ENCODE measurements at places on chromosomes 12 and 14.

DNA sequence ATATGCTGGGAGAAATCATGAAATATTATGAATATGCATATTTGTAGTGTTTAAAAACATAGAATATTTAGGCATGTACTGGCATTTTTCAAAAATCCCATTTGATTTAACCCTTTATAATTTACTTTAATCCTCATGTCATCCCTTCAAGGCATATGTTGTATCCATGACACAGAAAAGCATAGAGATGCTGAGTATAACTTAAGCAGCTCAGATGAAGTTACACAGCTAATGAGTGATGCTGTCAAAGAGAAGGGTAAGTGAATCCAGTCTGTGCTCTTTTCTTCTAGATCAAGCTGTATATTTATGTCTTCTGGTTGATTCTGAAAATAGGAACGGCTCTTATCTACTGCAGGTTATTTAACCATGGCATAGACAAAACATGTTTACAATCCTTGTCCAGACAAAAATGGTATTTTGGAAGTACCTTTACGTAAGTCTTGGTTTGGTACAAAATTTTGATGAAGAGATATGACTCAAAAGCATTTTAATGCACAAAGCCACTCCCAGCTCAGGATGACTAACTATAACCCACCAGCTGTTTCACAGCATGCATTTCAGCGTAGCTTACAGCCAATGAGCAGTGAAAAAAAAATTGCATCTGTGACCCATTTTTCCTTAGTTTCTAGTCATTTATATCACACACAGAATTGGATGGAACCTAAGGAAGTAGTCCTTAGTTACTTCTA is 201.7 kb downstream of the STXBP6 start:
- DNase-seq: no peak

DNA sequence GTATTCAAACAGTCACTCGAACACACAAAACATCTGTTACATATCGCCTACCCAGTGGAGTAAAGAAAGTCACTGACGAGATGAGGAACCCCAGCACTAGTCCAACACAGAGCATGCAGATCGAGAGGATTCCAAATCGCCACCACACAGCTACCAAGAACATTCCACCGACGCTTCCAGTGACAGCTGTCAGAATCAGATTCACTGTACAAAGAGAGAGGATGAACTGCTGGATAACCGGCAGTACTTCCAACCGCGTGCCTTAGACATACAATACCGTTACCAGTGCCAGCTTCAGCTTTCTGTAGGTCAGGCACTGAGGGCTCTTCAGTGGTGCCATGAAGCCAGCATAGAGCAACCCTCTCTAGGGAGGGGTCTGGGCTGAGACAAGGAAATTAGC is 34.5 kb downstream of the TM7SF3 start:
- DNase-seq: no peak

DNA sequence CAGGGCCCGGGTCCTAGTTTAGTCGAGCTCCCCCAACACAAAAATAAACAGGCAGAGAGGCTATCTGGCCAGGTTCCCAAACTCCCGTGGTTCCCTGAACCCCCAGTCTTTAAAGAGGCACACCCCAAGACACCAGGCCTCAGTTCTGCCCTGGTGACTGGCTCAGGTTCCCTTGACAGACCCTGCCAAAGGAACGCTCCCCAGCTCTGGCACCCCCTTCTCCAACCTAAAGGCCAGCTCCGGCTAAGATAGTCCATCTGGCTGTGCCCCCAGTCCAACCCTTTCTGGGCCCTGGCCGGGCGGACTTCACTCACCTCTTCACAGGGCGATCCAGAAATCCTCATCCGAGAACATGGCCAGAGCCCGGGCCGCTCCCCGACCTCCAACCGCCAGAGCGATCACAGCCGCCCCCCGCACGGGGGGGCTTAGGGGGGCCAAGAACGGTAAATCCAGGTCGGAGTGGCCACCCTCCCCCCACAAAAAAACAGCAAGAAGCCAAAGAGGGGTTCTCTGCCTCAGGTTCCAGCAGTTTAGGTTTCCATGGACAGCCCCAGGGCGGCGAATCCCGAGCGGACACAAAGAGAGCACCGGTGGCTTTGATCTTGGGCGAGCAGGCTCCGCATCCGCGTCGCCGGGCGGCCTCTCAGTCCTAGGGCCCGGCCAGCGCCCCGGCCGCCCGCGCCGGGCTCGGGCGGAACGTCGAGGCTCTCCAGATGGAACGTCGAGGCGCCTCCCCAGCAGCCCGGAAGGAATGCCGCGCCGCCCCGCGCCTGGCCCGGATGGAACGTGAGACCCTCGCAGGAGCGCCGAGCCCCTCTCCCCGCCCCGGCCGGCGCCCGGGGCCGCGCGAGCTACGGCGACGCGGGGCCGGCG is 1.1 kb downstream of the KMT2D start:
- DNase-seq: no peak

DNA sequence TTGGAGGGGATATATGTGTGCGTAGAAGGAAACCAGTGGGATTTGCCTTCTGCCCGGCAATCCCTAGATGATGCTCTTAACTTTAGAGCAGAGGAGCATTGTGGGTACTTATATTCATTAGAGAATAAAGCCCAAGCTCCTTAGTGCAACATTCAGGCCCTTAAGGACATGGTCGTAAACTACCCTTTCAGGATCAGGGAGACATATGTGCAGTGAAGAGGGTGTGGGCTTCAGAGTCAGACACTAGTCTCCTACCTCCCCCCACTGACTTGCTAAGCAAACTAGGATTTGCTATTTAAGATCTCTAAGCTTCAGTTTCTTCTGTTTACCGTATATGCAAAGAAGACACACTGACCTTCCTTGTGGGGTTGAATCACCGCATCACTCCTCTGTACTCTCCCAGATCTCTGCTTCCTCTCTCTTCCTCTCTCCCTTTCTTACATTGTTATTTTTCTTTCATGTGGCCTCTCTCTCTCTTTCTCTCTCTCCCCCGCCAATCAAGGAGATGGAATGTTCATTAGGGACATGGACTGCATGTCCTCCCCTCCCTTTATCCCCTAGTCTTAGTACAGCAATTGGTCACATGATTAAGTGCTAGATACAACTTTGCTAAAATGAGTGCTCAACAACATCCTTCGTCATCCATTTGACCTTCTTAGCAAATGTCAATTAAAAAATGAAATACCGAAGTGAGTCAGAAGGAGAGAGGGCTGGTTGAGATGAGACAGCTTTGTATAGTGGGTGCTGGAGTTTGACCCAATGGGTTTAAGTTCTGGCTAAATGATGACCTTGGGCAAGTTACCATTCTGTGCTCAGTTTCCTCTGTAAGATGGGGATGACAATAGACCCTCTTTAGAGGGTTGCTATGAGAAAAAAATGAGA is 91.7 kb downstream of the TMX1 start:
- no peak for DNase-seq

- no peak for DNase-seq
Observed at GRCh38 chr12:51395283-51396230, 4.4 kb upstream of the GALNT6 start.

DNA sequence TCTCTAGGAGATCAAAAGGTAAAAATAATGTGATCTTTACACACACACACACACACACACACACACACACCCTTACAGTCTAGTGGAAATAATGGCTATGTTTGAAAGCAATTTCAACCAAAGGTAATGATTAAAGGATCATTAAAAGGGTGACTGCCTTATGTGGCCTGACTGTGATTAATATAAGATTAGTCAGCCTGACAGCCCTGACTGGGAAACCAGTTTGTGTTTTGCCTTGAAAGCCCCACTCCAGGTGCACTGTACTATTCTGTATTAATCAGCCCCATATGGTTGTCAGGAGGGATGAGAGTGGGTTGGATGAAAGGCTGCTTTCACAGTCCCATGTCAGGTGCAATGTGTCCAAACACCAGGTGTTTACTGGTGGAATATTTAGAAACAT is 10.5 kb downstream of the RASSF9 start:
- no peak for DNase-seq

- DNase-seq: no peak
Observed at GRCh38 chr12:17588968-17589367, 501.0 kb downstream of the RERGL start.

- DNase-seq: no peak
Observed at GRCh38 chr12:105888696-105889095, 250.1 kb downstream of the NUAK1 start.

GRCh38 chr12:130708648-130709047 is 7.5 kb downstream of the RIMBP2 start:
- DNase-seq: no peak

GRCh38 chr14:85501751-85502150 is 28.2 kb upstream of the FLRT2 start:
- DNase-seq: no peak

DNA sequence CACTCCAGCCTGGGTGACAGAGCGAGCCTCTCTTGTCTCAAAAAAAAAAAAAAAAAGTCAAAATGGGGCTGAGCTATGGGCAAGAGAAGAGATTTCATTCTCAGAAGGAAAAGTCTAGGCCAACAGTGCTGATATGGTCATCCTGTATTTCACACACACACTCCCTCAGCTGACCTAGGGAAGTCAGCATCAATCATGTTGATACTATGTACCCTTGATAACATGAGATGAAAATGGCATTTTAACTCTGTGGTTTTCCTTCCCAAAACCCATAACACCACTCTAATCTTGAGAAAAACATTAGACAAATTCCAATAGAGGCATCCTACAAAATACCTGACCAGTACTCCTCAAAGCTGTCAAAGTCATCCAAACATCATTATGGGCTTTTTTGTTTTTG is 2.3 kb upstream of the NEMP1 start:
- no peak for DNase-seq

GRCh38 chr12:27585739-27586265 is 61.8 kb downstream of the PPFIBP1 start:
- DNase-seq: no peak

- DNase-seq: no peak
Observed at GRCh38 chr12:108649669-108650068, 16.0 kb upstream of the SELPLG start.

DNA sequence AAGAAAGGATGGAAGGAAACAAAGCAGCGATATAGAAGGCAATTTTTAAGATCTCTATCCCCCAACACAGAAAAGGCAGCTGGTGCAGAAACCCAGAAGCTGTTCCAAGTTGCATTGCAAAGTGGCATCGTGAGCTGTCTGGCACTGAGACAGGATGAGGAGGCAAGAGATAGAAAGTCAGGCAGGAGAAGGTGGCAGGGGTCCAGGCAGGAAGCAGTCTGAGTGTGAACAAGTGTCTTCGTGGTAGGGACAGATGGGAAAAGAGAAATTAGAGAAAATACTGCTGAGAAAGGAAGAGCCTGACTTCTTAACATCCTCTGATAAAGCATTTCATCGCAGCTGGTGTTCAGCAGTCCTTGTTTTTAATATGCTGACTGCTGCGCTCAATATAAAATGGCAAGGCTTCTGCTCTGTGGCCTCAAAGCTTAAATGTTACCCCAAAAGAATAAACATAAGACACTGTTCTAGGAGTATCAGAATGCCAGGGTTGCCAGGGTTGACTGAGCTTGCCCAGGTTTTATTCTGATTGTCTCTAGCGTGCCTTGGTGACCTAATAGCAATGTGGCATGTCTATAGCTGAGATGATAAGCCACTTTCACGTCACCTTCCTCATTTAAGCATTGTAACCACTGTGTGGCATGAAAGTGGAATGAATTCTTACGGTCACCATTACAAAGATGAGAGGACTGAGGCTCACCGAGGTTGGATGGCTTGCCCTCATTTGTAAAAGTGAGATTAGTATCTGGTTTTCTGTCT is 397.6 kb downstream of the NUAK1 start:
- no peak for DNase-seq

GRCh38 chr12:130743606-130744005 is 27.5 kb upstream of the RIMBP2 start:
- no peak for DNase-seq

- DNase-seq: no peak
Observed at GRCh38 chr12:124264879-124265278, 30.0 kb upstream of the RFLNA start.

DNA sequence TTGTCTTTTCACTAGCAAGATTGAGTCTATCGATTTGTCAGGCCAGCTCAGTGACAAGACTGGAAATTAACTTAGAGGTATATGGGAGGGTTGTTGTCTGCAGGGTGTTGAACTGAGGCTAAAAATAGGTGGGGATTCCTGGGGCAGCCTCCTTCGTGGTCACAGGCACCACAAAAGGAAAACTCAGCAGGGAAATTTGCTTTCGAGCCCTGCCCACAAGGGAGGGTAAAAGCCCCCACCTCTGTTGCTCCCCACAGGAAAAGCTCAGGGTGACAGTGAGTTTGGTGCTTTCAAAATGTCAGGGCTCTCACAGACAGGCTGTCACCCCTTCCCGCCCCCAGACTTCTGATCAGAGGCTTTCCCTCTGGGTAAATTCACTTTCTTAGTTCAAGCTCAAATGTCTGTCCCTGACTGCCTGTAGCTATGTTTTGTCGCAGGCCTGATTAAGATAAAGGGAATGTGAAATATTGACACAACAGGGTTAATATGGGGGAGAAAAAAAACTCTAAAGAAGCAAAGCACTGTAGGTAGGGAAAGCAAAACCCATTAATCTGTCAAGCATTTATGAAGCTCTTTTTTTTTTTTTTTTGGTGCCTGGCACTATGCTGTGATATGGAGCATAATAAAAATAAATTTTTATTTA is 11.7 kb upstream of the NFKBIA start:
- DNase-seq: peak; percentile 32

- DNase-seq: no peak
Observed at GRCh38 chr12:13697973-13698372, 283.4 kb downstream of the GRIN2B start.

Data from activated T-cell treated with anti-CD3 and anti-CD28 coated beads for 1 hour (primary cell).